Islet precursor cell (in vitro differentiated cells): ENCODE measurements at places on chromosomes 7 and 10.

- DNase-seq: peak; percentile 100
These were observed at the start of gene SHOC2 for GRCh38 chr10:110919349-110919931. TSS of gene SHOC2 (plus strand) at chr10:110919604. CDS start at chr10:110964359, 44,755 bp downstream.

GRCh38 chr10:117175215-117175900, 21.9 kb upstream of the KCNK18 start:
- peak; percentile 55 for DNase-seq

DNA sequence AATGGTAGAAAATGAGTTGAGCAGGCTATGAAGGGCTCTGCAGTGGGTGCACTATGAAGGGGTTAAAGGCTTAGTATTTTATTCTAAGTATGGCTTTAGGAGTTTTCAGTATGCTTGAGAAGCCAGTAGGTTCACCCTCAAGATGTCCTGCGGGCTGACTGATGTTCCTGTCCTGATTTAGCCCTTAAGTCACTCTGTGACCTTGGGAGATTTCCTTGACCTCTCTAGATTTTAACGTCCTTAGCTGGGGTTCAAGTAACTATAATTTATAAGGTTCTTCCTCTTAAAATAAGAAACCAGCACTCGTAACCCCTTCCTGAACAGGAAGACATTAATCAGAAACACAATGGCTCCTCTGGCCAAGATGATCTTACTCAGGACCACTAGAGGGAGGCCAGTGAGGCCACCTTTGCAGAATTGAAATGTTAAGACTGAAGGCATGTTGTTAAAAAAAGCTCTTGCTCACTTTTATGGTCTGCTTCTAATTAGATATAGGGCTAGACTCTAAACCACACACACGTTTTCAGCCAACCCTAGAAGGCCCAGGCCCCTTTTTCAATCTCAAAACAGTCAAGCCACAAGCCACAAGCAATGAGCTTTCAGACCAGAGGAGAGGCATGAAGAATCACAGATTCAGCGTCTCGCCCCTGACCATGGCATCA, 41.9 kb downstream of the CDK1 start:
- peak; percentile 83 for DNase-seq

DNA sequence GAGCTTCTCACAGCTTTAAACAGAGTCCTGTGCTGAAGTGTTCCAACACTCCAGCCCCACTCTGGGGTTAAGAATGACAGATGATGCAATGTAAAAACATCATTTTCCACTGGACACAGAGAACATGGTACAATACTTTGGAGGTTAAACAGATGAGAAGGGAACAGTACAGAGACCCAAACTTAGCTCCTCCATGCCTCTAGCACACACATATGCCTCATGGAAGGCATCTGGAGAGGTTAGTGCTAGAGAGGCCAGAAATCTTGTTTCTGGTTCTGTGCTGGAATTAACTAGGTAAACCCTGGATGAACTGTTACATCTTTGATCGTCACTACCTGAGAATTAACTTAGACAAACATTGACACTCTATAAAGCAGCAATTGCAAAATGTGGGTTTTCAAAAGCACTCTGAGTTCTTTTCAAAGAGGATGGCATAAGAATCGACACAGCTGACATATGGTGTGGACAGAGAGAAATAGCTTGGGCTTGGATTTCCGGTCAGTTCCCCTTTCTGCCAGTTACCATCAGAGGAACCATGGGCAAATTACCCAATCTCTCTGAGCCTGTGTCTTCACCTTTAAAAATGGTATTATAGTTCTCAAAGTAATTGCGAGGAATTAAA, 81.9 kb downstream of the KCNMA1 start:
- DNase-seq: no peak

- no peak for DNase-seq
These were observed 87.6 kb downstream of the HTR7 start for GRCh38 chr10:90769946-90770841.

- DNase-seq: no peak
These were observed 7.8 kb downstream of the ABLIM1 start for GRCh38 chr10:114650266-114650665.
